Esophagus squamous epithelium (tissue), 5 donors: ENCODE measurements at places on chromosomes 2 and 18. TPM values are rescaled to one million over a fixed set of nuclear protein-coding genes. Genes with fewer than 3 reads are reported as not detected.

The IL1B gene
- total RNA-seq, result 1.3 TPM

The TSGA10 gene
- total RNA-seq, result 12.1 TPM

DNA sequence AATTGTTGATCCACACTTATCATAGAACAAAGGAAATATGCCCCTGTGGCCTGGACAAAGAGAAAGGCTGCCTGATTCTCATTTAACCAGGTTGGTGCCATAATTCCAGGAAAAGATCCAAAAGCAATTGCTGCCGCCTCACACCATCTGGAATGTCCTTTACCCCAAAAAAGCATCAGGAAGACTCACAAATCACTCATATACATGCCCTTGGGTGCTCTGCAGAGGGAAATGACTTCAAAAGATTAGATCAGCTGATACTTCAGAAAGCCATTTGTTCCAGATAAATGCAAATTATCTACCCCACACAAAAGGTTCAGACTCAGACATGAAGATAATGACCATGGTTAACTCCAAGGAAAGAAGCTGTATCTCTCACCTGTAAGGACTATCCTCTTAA is 285.8 kb downstream of the C1D start:
- H3K27ac ChIP-seq, result no peak overlapping the region
- DNase-seq, result no peak
- no peaks in the 10 kb centered on the region for H3K4me1 ChIP-seq
- no peaks in the 10 kb centered on the region for H3K36me3 ChIP-seq

The ERCC3 gene
- 19.3 TPM for total RNA-seq

DNA sequence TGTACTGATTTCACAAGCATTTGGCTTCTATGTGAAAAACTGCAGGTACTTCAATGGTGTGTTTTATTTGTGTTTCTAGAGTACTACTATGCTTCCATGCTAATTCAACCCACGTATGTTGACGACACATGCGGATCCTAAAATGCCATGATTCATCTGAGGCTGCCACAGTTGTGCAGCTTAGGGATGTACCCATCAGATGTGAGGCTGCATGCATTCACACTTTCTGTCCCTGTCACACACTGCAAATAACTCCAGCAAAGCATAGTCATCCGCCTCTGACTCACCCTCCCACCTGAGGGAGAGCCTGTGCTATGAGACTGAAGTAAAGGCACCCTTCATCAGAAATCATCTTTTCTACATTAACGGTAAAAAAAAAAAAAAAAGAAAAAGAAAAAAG is 22.1 kb upstream of the SERTAD2 start:
- no peak for DNase-seq
- no peaks in the 10 kb centered on the region for H3K4me1 ChIP-seq
- H3K27me3 ChIP-seq, result no peaks in the 10 kb centered on the region
- H3K27ac ChIP-seq, result no peak overlapping the region
